ENCODE measurements at places on chromosomes 6 and 20. TPM values are rescaled to one million over a fixed set of nuclear protein-coding genes. Genes with fewer than 3 reads are reported as not detected.

GRCh38 chr6:35736253-35736894 lies 458 bp upstream of the ARMC12 start:
- DNase-seq = peak; percentile 49

GRCh38 chr6:170007468-170008293 lies 256.3 kb downstream of the ERMARD start:
- no peak for DNase-seq

GRCh38 chr20:31759836-31760518 lies 20.9 kb downstream of the TPX2 start:
- DNase-seq = no peak

DNA sequence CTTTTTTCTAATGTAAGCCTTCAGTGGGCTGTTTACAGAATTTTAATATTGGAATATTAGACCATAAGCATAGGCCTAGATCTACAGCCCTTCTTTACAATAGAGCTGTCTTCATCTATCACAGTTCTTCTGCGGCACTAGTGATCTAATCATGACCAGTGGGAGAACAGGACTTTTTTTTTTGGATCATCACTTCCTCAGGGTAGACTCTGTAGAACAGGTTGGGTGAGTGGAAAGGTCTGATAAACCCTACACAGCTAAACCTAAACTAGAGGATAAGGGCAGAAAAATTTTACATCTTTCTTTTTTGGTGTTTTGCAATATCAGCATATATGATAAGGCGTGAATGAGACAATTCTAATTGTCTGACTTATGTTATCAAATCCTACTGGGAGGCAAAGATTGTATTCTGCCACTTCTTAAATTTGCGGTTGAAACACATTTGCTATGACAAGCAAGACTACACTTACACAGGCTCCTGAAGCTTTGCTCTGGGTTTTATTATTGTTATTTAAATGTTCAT lies 52.2 kb downstream of the GOPC start:
- DNase-seq = peak; percentile 40

DNA sequence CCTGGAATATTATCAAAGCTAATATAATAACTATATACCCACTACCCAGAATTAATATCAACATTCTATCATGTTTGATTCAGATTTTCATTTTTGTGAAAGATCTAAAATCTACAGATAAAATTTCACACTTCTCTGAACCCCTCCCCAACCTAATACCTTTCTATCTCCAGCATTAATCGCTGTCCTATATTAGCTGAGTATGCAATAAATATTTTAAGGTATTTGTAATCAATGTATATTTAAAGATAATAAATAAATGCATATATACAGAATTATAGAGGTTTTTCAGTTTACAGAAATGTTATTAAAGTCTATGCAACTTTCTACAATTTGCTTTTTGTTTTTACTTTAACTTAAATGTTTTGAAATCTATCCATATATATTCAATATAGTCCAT lies 156.7 kb upstream of the NRSN1 start:
- no peak for DNase-seq

DNA sequence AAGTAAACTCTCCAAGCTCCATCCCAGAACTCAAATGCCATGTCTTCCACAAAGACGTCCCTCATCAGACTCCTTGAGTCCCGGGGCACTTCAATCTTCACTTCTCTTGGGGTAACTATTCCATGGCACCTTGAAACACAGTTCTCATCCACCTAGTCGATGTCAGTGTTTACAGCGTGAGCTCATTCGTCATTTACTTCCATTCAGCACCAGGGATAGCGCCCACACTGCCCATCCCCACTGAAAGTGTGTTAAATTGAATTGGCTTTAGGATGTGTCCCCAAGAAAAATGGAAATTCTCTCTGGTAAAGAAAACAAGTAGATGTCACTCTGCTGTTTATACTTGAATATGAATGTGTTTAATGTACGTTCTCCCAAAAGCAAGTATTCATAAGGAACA lies 31.3 kb downstream of the KCNK15 start:
- DNase-seq = peak; percentile 20

The SAPCD1 gene
- 1.8 TPM for polyA plus RNA-seq

The GPR6 gene
- not detected for polyA plus RNA-seq

- peak; percentile 18 for DNase-seq
Observed at GRCh38 chr6:6002848-6003620, 3.7 kb downstream of the NRN1 start.

The RIMS1 gene
- polyA plus RNA-seq = 0.03 TPM

- peak; percentile 66 for DNase-seq
Observed at GRCh38 chr20:35994994-35995453, 26.6 kb downstream of the CNBD2 start.

- DNase-seq = peak; percentile 57
Observed at GRCh38 chr20:33744773-33745385, 13.1 kb downstream of the ZNF341 start.

GRCh38 chr20:5181492-5181891 lies 54.7 kb downstream of the CDS2 start:
- DNase-seq = no peak

DNA sequence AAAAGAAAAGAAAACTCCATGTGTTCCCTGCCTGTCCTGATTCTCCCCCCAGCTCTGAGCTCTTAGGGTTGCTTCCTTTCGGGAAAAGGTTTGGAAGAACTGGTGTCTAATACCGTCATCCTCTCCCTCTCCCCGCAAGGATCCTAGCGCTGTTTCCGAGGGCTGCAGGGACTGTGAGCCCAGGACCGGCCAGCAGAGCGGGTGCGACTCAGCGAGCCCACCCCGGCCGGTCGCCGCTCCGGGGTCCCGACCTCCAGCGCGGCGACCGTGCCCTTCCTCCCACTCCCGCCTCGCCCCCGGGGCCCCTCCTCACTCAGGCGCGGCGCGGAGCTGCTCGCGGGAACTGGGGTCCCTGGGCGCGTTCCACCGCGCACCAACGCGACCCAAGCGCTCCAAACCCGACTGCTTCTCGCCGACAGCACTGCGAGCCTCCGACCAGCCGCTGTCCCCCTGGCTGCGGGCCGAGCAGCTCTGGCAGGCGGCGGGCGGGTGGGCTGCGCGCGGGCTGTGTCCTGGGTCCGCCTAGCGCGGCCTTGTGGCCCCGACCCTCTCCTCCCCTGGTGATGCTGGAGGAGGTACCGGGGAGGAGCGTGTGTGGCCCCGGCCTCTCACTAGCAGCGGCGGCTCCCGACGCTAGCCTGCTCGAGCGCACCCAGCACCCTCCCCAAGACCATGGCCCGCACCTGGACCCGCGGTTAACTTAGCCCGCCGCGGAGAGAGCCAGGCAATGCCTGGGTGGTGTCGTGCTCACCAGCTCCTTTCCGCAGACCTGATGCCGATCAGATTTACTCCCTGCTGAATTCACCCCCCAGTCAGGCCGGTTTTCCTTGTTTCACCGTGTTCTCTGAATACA lies at the start of gene PLA2G7:
Gene PLA2G7, minus strand, starts transcription at position 509 of the 853 bp plus-strand sequence. CDS start 12,484 bp downstream, outside the sequence.
- peak; percentile 57 for DNase-seq

DNA sequence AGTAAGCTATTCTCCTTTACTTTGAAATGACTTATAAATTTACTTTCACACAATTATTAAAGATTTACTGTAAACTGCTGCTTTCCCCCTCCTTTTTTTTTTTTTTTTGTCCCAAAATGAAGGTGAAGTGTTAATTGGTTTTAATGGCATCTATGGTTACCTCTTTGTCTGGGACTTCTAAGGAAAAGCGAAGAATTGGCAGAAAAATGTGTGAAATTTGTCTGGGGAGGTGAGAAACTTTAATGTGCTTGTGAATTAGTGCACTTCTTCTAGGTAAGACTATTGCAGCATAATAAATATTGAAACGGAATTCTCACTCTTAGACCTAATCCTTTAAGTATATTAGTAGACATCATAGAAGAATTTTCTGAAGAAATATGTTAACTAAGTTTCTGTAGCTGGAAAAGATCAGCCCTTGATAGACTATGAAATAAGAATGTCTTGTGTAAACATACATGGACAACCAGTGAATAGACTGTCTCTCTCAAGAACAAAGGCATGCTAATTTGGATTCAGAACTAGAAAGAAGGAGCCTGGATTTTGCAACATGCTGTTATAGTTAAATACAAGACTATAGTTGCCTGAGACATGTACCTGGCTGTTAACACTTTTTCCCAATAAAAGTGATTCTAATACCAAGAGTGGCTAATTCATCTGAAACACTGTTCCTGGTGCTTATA lies 23.9 kb downstream of the FLRT3 start:
- no peak for DNase-seq

GRCh38 chr6:133710826-133711225 lies 178.1 kb upstream of the TCF21 start:
- DNase-seq = peak; percentile 38

GRCh38 chr20:63106108-63106764 lies 99.5 kb upstream of the BHLHE23 start:
- DNase-seq = no peak

The BTN1A1 gene
- polyA plus RNA-seq = not detected

GRCh38 chr6:167750956-167751358 lies 75.8 kb upstream of the AFDN start:
- DNase-seq = peak; percentile 13

DNA sequence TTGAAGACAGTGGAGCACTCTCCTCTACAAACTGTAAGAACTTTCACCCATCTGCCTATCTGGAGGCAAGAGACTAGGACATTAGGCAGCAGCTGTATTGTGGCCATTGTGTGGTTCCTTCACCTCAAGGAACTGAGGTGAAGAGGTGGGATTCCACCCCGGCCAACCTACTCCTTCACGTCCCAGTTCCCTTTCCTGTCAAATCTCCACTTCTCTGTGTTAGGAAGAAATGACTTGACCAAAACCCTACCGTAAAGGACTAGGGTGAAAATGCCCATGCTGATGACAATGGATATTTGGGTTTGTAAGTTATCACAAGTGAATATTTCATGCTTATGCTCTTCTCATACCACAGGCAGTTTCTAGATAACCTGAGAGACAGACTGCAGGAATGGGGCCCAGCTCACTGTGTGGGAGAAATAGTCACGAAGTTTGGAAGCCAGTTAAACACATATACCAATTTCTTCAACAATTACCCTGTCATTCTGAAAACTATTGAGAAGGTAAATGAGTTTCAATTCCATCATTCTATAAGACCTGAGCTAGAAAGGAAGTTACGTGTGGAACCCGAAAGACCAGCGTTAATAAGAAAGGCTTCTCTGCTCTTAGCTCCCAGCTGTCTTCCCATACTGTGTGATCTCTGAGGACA lies 86.6 kb downstream of the ECT2L start:
- no peak for DNase-seq

- DNase-seq = no peak
Observed at GRCh38 chr6:75290136-75290945, 5.7 kb upstream of the TMEM30A start.

- no peak for DNase-seq
Observed at GRCh38 chr6:11828262-11828870, 49.8 kb upstream of the ADTRP start.

The C20orf144 gene
- polyA plus RNA-seq = 0.03 TPM

DNA sequence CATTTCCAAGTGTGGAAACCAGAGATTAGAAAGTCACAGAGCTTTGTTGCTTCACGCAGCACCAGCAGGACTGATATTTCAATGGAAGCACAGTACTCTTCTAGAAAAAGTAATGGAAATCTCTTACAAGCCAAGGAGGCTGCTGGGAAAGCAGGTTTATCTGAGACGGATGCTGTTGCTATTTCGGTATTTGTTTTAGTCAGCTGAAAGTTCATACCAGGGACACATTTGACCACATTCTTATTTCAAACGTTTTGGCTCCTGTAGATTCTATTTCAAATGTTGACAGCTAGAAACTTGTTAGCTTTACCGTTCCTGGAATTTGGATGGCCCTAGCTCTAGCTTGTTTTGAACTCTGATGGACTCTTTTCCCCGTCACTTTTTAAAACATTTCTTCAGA lies 3.7 kb upstream of the TMEM242 start:
- DNase-seq = no peak

DNA sequence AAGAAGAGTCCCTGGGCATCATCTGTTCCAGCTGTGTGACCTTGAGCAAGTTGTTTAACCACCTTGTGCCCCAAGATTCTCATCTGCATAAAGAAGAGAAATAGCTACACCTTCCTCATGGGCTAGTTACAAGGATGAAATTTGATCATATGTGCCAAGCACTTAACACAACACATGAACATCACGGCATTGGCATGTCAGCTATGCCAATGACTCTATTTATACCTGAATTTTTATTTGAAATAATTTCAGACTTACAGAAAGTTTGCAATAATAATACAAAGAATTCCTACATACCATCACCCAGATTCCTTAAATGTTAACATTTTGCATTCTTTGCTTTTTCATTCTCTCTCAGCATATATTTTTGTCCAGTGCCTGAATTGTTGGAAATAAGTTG lies 21.0 kb upstream of the TCF15 start:
- no peak for DNase-seq

GRCh38 chr6:31423550-31423949 lies 20.2 kb downstream of the MICA start:
- DNase-seq = no peak

The B3GAT2 gene
- not detected for polyA plus RNA-seq

DNA sequence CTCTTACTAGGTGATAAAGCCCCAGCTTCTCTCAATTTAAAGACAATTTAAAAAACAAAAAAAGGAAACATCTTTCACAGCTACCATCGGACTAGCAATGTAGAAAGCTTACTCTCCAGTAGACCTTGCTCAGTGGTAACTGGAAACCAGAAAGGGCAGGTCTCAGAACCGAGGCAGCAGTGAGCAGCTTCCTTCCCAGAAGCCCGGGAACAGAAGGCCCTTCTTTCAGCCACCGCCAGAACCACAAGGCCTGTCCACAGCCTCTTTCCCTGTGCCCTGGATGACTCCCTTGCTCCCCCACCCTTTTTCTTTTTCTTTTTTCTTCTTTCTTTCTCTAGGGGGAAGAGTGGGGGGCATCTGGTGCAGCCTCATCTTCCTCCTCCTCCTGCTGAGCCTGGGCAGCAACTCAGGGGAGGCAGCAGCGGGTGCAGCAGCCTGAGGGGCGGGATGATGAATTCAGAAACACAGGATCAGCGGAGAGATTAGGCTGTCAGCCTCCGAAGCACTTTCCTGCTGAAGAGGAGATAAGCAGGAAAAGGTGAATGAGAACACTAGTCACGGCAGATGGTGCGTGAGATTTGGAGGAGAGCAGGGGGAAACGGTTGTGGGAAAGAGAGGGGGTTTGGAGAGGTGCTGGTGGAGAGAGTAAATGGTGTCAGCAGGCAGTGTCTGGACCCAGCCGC lies 158.5 kb downstream of the ID4 start:
- no peak for DNase-seq
